ENCODE measurements at places on chromosomes 1 and 21. TPM values are rescaled to one million over a fixed set of nuclear protein-coding genes. Genes with fewer than 3 reads are reported as not detected.

The OR2L3 gene
- not detected for total RNA-seq

The RPE65 gene
- total RNA-seq: not detected

DNA sequence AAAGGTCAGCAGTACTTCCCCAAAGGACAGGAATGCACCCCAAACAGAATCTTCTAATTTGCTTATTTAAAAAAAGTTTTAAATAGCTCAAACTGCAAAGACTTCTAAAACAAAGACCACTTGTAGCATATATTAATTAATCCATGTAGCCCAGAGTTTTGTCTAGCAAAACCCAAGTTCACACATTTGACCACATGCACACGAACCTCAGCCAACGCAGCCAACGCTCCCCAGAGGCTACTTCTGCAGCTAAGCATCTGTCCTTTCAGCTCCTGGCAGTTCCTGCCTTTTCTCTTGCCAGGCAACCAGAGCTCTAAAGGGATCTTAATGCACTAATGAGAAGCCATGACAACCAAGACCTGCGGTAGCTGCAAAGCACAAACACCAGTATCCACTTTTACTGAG lies 89.6 kb downstream of the RERE start:
- peak; percentile 27 for DNase-seq

DNA sequence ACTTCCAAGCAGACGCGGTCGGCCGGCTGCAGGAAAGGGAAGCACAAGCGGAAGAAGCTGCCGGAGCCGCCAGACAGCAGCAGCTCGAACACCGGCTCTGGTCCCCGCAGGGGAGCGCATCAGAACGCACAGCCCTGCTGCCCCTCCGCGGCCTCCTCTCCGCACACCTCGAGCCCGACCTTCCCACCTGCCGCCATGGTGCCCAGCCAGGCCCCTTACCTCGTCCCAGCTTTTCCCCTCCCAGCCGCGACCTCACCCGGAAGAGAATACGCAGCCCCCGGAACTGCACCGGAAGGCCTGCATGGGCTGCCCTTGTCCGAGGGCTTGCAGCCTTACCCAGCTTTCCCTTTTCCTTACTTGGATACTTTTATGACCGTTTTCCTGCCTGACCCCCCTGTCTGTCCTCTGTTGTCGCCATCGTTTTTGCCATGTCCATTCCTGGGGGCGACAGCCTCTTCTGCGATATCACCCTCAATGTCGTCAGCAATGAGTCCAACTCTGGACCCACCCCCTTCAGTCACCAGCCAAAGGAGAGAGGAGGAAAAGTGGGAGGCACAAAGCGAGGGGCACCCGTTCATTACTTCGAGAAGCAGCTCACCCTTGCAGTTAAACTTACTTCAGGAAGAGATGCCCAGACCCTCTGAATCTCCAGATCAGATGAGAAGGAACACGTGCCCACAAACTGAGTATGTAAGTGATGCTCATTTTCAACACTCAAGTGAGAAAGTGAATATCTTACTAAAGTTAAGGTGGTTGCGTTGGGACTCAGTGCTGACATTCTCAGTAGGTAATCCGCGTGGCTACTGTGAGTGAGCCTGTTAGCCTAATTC lies 25.5 kb downstream of the UTS2 start:
- no peak for DNase-seq

The MMEL1 gene
- total RNA-seq: not detected

GRCh38 chr1:156124557-156125483 lies 10.3 kb downstream of the LMNA start:
- DNase-seq: peak; percentile 59

DNA sequence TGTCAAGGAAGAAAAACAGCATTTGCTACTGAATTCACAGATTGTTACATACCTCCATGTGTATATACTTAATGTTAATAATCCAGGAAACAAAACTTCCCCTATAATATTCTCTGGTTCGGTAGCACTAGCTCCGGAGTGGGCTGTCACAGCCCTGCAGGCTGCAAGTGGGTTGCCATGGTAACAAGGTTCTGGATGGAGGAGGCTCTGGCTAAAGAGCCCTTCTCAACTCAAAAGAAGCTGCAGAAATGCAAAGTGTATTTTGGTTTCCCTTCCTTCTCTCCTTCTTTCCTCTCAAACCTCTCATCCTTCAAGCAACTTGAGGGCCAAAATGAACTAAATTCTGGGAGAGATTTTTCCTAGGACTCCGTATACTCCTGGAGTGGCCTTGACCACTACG lies 45.2 kb downstream of the ASTN1 start:
- DNase-seq: no peak

GRCh38 chr21:23886828-23887724 lies 1720.2 kb downstream of the MRPL39 start:
- DNase-seq: no peak

DNA sequence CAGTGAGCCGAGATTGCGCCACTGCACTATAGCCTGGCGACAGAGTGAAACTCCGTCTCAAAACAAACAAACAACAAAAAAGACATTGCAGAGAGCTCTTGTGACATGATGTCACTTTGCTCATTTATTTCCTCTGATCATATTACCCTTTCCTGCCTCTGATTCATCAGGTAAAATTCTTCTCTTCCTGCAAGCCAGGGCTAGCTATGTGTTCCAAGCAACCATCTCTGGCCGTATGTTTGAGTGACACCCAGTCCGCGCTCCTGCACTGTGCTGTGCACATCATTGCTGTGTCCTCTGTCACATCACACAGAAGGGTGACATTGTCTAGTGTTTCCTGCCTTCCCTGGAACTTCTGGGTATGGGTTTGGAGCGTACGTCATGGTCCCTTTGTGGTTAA lies 251.3 kb downstream of the PCP4 start:
- DNase-seq: no peak

The LRIF1 gene
- total RNA-seq: 18.5 TPM
